ENCODE measurements at places on chromosomes 1 and 21.

- DNase-seq, result no peak
Measured at GRCh38 chr1:228853637-228854036, 118.4 kb downstream of the RHOU start.

DNA sequence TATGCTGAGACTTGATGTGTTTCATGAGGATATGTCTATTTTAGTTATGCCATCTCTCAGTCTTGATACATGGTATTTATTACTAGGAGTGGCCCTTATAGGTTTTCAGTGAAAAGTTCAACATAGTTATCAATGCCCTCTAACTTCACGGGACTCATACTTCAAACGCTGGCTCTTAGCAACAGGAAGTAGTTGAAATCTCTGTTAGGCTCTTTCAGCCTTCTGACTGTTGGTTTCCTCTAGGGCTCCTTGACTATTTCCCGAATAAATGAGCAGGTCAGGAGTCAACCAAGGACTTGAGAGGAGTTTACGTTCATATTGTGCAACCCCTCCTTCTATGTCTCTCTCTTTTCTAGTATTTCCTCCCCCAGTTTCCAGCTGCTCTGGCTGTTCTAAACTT is 141.8 kb downstream of the RGS7 start:
- no peak for DNase-seq

DNA sequence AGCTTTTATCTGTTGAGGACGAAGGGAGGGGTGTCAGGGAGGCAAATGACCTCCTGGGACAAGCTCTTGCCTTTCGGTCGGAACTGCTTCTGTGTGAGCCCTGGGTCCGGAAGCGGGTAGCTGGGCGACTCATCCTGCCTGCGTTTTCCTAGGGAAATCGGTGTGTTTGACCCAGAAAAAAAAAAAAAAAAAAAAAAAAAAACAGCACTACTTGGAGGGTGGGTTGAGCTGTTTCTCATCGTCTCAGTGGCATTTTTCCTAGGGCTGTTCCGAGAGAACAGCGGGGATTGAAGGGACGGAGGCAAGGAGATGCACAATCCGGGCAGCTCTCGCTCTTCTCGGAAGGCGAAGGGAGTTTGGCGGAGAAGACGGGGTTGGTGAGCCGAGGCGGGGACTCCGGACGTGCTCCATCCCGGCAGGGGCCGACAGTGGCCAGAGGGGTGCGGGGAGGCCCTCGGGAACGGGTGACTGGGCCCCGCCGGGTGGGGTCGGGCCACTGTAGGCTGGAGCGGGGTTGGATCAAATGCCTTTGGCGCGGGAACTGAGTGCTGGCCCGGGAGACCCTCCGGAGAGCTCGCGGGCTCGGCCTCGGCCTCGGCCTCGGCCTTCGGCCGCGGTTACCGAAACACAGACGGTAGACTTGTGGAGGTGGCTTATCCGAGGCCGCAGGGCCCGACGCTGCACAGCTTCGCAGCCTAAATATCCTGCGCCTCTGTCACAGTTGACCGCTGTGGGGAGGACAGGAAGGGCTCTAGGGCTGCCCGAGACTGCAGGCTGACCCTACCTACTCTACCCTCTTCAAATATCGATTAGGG is 2.4 kb upstream of the BARHL2 start:
- DNase-seq, result no peak

- no peak for DNase-seq
Measured at GRCh38 chr1:154406572-154406879, 1.4 kb downstream of the IL6R start.

DNA sequence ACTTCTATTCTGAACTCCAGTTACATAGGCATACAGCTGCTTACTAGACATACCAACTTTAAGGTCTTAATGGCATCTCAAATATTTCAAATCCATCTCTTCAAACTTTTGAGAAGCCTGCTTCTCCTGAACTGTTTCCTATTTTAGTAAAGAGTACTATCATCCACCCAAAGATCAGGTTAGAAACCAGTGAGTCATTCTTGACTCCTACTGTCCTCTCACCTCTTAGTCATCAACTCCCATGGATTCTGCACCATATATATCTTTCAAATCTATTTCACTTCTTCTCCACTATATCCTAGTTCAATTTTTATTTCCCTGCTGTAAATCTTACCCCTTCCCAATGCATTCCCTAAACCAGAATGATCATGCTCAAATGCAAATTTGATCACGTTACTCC is 18.1 kb upstream of the BEND5 start:
- no peak for DNase-seq

GRCh38 chr1:3981746-3982505 is 81.9 kb upstream of the C1orf174 start:
- no peak for DNase-seq
